Stimulated activated naive CD8-positive, alpha-beta T cell treated with anti-CD3 and anti-CD28 coated beads, Interleukin-15, amount 100 ng/mL, for 72 hours (primary cell): ENCODE measurements at places on chromosomes 5 and 9.

GRCh38 chr5:110055302-110055701 is 365.6 kb downstream of the MAN2A1 start:
- DNase-seq: no peak

GRCh38 chr9:133349965-133350616 is 2.1 kb downstream of the RPL7A start:
- DNase-seq: no peak

GRCh38 chr5:2131826-2132496 is 249.2 kb upstream of the IRX4 start:
- DNase-seq: no peak

DNA sequence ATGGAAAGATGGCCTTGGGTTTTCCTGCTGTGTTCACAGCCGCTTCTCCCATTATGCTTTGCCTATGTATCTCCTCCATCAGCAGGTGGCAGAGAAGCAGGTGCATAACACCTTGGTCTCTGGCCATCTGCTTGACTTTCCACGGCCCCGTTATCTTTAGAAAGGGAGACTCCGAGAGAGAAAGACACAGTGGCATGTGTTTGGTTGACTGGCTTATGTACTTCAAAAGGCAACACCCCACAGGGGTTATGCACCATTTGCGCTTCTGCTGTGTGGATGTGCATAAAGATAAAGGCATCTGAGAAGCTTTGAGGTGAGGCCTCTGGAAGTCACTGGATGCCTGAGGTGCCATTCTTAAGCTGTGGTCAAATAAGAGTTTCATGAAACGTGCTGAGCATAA is 138.4 kb downstream of the EGFLAM start:
- DNase-seq: no peak

GRCh38 chr9:136589766-136590763 is 44.2 kb upstream of the NOTCH1 start:
- no peak for DNase-seq

DNA sequence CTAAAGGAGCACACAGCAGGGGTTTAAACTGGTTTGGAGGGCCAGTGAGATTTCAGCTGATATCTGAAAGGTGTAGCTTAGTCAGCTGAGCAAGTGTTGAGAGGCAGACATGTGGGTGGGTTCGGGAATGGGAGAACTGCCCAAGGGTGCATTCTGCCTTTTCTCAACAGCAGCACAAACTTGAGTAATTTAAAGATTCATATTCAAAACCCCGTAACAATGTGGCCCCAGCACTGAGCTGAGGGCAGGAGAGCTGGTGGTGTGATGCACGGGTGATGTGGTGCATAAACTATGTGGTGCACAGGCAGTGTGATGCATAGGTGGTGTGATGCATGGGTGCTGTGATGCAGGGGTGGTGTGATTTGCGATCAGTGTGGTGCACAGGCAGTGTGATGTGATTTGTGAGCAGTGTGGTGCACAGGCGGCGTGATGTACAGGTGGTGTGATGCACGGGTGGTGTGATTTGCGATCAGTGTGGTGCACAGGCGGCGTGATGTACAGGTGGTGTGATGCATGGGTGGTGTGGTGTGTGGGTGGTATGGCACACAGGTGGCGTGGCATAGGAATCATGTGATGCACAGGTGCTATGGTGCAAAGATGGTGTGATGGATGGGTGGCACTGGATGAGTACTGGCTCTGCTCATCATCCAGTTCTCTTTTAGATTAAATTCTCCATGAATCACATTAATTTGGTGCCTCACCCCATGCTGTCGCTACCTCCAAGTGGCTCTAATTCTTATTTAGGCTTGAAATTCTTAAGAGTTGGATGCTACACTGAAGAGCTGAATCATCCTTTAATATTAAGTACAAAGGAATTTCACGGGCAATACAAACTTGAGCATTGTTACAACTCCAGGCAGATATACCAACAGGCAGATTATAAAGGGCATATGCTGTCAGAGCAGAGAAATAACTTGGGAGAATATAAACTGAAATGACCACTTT is 53.6 kb downstream of the DAP start:
- no peak for DNase-seq

GRCh38 chr5:7690557-7690956 is 160.4 kb downstream of the CFAP90 start:
- DNase-seq: no peak

- DNase-seq: no peak
These were observed 46.4 kb downstream of the BARX1 start for GRCh38 chr9:93908591-93909241.

GRCh38 chr5:178587763-178588611 is 2.2 kb downstream of the COL23A1 start:
- no peak for DNase-seq

GRCh38 chr5:111495159-111495558 is 17.2 kb downstream of the STARD4 start:
- no peak for DNase-seq

DNA sequence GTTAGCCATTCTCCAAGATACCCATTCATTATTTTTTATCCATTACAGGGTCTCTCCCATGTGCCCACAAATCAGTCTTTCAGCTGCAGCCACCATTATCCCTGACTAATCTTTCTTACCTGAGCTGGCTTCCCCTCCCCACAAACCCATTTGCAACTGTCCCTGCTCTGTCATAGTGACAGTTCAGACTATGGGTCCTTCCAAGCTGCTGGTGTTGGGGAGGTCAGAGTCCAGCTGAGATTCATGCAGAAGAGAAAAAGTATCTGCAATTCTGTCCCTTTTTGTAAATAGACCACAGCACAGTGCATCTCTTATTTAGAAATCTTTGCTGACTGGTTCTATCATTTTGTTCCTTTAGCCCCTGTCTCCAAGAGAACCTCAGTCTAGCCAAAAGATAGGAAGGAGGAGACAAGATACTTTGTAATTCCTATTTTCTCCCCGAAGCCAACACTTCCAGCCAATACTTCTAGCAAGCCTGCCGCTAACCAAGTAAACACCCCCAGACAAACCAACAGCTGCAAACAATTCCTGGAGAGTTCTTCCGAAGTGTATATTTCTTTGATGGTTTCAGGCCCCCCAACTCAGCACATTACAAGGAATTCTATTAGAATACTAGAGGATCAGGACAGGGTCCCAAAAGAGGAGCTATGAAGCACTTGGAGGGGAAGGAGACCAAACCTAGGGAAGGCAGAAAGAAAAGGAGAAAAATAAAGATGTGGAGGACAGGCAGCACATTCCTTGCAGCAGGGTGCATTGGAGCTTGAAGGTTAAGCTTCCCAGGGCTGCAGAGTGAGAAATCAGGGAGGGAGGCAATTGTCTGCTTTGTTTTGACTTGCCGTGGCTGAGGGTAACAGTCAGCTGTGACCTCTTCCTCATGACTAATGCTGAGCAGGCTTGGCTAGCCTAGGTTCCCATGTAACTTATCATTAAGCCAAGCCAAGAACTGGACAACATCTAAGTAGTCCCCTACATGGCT is 148.5 kb downstream of the SGCD start:
- no peak for DNase-seq

- DNase-seq: no peak
These were observed 22.6 kb downstream of the DUSP1 start for GRCh38 chr5:172748341-172748843.

DNA sequence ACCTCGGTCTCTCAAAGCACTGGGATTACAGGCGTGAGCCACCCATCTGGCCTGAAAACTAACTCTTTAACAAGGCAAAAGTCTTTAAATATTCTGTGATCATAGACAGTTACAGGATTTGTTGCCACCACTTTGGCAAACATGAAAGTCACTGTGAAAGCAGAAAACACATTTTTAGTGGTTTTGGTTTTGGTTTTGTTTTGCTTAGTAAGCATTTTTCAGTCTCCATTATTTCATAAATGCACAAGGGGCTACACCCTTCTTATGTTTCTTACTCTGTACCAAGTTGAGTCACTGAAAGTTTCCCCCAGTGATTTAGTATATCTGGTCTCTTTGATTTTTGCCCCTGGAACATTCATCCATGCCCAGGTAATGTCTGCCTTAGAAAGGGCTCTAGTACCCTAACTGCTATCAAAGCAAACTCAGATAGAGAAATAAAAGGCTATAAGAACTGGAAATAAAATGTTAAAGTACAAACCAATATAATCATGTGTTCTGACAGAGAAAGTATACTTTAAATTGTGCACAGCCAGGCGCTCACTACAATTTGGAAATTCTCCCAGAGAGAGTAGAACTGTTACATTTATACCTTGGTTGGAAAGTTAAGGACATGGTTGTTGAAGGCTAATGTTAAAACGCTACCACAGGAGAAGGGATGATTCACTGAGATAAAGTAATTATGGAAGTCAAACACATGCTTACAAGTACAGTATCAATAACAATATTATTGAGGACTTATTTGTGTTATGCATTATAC is 1022.5 kb upstream of the DMAC1 start:
- DNase-seq: no peak
